ENCODE measurements at places on chromosomes 16 and 17.

- peak; percentile 59 for DNase-seq
Observed at GRCh38 chr16:25716186-25716585, 24.4 kb downstream of the HS3ST4 start.

GRCh38 chr16:47150067-47150466 lies 6.3 kb upstream of the NETO2 start:
- no peak for DNase-seq

GRCh38 chr17:7348478-7349242 lies 3.3 kb upstream of the KCTD11 start:
- peak; percentile 54 for DNase-seq

DNA sequence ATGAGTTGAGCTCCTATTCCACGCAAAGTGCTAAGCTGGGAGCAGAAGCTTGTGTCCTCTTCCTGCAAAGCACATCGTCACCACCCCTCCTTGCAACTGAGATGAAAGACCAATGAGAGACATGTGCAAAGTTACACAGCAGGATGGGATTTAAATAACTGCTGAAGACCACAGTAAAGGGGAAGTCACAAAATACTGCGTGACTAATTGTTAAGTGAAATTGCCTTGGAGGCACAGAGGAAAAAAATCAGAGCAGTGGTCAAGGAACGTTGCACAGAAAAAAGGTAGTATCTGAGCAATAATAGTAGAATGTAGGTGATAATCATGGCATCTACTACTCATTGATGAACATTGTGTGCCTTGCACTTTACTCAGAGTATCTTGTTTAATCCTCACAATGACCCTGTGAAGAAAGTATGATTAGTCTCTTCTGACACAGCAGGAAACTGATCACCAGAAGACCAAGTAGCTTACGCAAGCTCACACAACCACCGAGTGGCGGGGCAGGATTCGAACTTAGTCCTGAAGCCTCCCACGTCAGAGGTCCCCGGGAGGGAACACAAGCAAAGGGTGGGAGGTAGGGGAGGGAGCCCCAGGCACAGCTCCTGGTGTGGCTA lies 15.4 kb upstream of the MYO18A start:
- peak; percentile 61 for DNase-seq

DNA sequence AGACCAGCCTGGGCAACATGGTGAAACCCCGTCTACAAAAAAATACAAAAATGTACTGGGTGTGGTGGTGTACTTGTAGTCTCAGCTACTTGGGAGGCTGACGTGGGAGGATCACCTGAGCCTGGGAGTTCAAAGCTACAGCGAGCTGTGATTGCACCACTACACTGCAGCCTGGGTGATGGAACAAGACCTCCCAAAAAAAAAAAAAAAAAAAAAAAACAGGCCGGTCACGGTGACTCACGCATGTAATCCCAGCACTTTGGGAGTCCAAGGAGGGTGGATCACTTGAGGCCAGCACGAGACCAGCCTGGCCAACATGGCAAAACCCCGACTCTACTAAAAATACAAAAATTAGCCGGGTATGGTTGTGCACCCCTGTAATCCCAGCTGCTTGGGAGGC lies 12.7 kb upstream of the APPBP2 start:
- peak; percentile 32 for DNase-seq

- no peak for DNase-seq
Observed at GRCh38 chr16:1037394-1038257, 34.9 kb upstream of the SSTR5 start.

- no peak for DNase-seq
Observed at GRCh38 chr16:4051591-4051990, 64.7 kb downstream of the ADCY9 start.

- DNase-seq = peak; percentile 93
Observed at GRCh38 chr17:44219616-44220212, at the start of gene UBTF. Gene UBTF (minus strand): TSS chr17:44219675. CDS start chr17:44218229, 1,446 bp downstream.

DNA sequence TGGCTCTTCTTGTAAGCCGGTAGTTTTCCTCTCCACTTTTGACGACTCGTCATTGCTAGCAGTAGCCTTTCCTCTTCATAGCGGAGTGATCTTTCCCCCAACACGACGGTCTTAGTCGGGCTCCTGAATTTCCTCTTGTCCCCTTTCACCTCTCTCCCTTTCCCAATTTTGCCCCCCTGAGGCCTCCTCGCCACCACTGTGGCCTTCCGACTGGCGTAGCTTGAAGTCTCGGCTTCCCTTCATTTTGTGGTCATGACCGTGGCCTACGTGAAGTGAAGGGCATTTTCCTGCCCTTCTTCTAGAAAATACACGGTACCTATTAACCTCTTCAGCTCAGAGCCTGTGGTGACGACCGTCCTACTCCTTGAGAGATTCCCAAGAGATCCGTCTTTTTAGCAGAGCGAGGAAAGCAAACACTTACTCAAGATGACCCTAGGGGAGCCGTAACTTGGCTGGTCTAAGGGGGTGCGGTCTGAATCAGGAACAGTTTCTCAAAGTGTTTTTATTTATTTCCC lies 787 bp downstream of the PRKAR1A start:
- peak; percentile 79 for DNase-seq

DNA sequence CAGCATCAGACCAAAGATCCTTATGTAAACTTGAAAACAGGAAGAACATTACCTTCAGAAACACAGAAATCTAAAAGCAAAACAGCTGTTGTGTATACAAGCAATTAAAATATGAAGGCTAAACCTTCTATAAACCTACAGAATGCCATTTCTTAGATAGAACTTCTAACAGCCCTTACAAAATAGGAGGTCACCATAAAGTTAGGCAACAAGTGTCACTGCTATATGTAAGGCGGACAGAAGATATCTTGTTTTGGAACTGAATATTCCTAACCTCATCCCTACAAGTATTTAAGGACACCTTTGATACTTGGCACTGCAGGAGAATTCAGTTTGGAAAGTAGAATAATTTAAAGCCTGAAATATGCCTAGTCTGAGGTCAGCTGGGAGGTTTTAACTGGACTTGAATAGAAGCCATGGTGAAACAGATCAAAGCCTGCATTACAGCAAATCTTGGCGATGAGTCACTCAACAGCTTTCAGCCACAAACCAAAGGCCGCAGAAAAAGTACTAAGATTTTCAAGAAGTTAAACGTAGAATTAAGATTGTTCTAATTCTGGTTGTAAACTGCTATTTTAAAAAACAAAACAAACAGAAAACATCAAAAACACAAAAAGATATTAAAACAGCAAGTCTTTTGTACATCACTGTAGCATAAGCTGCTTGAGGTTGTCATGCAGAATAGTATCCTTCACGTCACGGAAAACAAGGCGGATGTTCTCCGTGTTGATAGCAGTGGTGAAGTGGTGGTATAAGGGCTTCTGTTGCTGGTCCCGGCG lies 42.7 kb downstream of the GNA13 start:
- no peak for DNase-seq

GRCh38 chr16:19757026-19757425 lies 39.0 kb downstream of the IQCK start:
- DNase-seq = no peak

GRCh38 chr16:65745-66144 lies 6.7 kb downstream of the RHBDF1 start:
- peak; percentile 97 for DNase-seq

DNA sequence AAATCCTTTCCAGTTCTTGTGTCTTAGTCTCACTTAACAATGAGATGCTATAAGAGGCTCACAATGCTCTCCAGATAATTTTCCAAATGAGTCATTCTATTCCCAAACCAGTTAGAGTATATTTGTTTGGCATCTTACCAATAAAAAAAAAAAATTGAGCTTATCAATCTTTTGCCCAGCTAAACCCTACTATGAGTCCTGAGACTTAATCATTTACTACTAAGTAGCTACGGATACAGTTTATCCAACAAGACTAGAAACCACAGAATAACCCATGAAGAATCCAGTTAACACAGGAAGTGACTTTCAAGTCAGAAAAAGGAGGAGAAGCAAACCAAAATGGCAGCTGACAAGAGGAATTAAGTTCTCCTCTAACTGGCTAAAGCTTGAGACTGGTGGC lies 330.3 kb upstream of the XYLT1 start:
- DNase-seq = no peak

DNA sequence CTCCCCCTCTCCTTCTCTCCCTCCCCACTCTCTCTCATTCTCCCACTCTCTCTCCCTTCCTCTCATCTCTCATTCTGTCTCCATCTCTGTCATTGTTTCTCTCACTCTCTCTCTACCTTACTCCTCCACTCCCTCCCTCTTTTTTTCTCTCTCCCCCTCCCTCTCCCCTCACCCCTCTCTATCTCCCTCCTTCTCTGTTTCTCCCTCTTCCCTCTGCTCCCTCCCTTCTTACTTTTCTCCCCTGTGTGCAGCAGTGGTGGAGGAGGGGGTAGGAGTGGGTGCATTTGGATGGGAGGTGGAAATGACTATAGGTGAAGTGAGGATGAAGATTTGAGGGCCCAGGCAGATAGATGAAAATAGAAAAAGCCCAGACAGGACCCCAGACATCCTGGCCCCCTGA lies 70.9 kb downstream of the HLF start:
- DNase-seq = no peak

GRCh38 chr16:80580109-80580832 lies 39.5 kb downstream of the DYNLRB2 start:
- no peak for DNase-seq

DNA sequence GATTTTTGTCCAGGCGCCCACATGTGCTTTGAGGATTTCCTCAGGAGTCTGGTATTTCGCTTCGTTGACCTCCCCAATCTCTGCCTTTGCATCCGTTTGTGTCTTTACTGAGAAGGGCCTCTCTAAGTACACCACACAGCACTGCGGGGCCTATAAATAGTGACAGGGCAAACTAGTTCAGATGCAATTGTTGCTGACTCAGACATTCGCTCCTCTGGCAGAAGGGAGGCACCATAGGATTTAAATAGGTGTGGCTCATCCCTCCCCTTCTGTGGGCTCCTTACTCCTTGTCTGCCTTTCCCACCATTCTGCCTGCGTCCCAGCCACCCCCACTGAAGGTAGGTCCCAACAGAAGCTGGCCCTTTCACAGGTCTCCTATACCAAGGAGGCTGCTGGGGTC lies 192.3 kb downstream of the SHISA9 start:
- peak; percentile 69 for DNase-seq

DNA sequence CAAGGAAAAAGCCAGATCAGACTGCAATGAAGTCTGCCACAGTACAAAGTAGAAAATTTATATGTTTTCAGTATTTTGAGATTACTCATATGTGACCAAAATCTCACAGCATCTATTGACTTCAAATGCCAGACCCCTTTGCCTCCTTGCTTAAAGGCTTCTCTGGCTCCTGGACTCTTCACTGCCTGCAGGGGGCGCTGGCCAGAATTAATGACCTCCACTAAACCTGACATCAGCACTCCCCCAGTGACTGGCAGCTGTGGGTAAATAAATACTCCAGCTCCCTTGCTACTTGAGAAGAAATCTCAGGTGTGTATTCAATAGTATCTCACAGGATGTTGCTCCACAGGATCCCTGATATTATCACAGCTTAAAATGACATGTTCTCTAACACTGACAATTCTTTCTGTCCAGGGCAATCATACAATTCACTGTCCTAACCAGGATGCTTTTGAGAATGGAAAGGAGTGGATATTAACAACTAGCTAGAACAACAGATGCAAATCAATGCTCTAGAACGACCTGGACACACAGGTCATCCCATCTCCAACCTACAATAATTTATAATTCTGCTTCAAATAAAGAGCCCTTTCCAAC lies 4.0 kb downstream of the BECN1 start:
- peak; percentile 96 for DNase-seq

GRCh38 chr16:17759451-17760390 lies 289.0 kb upstream of the XYLT1 start:
- no peak for DNase-seq

DNA sequence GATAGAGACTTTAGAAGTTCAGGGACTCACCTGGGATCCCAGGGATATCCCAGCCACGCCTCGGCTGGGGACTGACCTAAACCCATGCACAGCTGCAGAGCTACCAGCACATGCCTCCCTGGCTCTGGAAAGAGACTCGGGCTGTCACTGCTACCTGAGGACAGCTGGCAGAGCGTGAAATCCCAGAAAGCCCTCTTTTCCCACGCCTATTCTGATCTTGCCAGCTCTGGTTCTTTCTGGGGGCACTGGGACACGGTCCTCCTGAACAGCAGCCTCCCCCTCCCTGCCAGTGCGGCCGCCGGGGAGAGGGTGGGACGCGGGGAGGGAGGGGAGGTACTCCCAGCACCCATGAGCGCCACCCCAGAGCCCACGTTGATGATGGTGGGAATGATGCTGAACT lies 10.8 kb downstream of the P2RX5 start:
- peak; percentile 54 for DNase-seq

DNA sequence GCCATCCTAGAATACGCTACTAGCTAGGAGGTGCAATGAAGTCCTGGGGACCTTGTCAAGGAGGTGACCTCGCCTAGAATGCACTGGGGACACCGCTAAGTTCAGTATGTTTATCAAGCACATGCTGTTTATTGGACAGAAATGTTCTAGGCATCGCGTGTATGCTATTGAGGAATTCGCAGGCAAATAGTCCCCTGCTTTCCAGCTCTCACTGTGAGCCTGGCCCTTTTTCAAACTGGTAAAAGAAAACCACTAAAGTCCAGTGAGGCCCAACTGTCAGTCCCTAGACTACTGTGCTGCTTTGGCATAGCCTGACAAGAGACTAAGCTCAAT lies 1.2 kb upstream of the FAM222B start:
- DNase-seq = no peak

GRCh38 chr16:346587-346986 lies 5.9 kb downstream of the AXIN1 start:
- DNase-seq = no peak

- DNase-seq = no peak
Observed at GRCh38 chr17:17513626-17514025, 17.4 kb upstream of the RASD1 start.

DNA sequence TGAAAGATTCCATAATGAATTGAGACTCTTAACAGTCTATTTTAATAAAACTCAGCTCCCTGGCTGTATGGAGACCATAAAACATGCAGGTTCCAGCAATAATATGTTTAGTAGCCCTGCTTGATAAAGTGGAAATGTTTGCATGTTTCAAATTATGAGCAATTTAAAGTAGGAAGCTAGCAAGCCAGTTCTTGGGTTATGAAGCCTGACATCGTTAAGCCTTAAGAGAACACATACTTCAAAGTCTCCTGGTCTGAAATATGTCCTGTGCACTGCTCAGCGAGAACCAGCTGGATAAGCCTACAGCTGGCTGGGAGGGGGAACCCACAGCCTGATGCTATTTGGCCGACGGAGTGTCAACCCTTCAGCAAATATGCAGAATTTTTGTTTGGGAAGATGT lies 140.3 kb downstream of the SALL1 start:
- no peak for DNase-seq

DNA sequence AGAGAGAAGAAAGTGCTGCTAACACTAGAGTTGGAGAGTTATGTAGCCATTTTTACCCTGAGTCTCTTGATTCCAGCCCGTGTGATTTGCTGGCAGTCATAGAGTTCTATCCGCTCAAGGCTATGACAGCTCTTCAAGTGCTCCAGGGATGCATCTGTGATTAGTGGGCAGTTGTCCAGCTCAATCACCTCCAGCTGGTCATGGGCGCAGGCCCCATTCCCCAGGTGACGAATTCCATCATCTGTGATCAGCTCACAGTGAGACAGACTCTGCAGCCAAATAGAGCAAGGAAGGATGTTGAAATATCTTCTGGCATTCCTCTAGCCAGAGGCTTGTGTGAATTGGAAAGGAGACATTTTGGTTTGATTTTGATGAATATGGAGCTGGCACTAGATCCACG lies 38.4 kb upstream of the STAC2 start:
- DNase-seq = no peak

Measured in endodermal cell (in vitro differentiated cells).